ENCODE measurements at places on chromosomes 16 and 17. TPM values are rescaled to one million over a fixed set of nuclear protein-coding genes. Genes with fewer than 3 reads are reported as not detected.

DNA sequence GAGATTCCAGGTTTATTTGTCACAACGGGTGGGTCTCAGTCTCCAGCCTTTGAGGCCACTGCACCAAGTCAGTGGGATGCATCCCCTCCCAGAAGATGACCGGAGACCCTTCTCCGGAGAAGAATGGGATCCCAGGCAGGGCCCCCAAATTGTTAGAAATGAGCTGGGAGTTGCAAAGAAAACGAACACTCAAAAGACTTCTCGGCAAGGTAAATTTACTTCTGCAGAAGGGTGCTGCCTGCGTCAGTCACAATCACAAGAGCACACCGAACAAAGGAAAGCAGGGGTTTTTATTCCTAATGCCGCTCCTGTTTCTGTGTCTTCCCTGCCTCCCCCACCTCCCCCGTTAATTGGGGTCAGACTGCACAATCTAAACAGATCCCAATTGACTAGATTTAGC lies 61.4 kb downstream of the ATF7IP2 start:
- no peak for DNase-seq

DNA sequence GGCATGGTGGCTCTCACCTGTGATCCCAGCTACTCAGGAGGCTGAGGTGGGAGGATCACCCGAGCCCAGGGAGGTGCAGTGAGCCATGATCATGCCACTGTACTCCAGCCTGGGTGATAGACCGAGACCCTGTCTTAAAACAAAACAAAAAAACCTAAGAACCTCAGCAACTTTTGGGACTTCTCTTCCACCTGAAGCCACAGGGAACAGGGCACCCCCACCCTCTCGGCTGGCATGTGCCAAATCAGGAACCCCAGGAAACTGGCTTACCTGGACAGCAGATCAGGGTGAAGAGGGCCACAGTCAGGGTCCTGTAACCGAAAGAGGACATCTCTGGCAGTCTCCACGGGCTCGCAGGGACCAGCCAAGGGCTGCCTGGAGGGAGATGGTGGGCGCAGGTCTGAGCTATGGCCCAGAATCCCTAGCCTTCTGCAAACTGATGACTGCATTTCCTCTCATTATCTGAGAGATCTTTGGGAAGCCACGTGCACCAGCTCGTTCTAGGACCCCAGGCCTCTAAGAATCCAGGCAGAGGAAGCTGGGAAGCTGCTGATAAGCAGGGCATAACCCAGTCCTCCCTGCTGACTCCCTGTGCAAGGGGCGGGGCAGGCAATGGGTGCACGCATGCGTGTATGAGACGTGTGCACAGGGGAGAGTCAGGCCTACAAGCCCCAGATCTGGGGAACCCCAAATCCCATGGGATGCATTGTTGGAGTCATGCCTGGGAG lies 8.4 kb downstream of the PRR29 start:
- no peak for DNase-seq

- DNase-seq, result no peak
These were observed 21.8 kb upstream of the CACNG4 start for GRCh38 chr17:66942451-66943264.

GRCh38 chr17:72315122-72315913 lies 194.5 kb downstream of the SOX9 start:
- DNase-seq, result no peak

HOXB1 gene
- not detected for total RNA-seq

DNA sequence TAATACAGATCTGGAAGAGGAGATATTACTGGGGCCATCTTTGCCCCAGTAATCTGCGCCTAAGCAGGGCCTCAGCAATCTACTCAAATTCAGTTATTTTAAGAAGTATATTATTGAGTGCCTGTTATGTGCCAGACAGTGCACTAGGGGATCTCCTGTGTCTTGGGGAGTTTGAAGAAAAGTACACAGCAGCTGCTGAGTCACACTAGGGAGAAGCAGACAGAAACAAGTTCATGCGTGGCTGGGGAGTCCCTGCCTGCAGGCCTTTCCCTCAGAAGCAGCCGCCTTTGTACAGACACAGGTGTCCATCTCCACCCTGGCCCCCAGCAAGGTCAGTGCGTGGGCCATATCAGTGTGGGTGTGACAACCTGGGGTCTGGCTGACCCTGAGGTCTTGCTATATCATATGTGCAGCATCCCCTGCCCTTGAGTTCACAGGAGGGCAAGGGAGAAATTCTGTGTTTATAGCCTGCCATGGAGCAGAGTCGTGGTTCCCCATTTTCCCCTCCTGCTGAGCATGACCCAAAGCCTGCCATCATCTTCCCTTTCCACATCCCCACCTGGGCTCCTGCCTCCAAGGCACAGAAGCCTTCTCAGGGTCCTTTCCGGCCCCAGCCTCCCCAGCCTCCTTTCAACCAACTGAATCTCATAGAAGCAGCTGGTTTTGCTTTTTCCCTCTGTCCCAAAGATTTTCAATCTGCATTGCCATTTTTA lies 229.9 kb upstream of the SDK2 start:
- no peak for DNase-seq

GRCh38 chr17:64153565-64154312 lies 23.8 kb upstream of the ERN1 start:
- DNase-seq, result no peak

DNA sequence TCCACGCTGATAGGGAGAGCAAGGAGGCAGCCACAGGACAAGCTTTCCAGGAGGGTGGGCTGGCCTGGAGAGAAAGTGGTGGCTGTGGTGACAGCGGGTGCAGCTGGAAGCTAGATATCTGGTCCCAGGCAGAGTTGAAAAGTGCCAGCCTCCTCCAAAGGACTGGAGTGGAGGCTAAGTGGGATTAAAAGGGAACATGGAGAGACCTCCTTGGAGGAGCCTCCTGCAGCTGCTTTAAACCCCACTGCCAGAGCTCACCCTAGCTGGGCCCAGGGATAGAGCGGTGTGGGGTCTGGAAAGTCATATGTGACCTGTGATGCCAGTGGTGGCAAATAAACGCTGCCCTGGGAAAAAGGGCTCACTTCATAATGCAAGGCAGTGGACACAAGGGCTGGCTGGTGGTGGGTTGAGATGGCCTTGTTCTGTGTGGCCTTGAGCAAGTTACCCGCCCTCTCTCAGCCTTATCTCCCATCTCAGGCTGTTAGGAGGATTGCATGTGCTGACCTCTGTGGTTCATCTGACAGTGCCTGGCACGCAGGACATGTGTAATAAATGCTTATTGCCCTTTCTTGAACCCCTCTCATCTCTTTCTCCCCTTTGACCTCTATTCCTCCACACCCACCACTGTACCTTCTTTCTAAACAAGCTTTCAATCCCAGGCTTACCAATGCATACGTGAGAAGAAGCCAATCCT lies 61.0 kb upstream of the LGALS9 start:
- DNase-seq, result no peak

MYH8 gene
- not detected for total RNA-seq

DNA sequence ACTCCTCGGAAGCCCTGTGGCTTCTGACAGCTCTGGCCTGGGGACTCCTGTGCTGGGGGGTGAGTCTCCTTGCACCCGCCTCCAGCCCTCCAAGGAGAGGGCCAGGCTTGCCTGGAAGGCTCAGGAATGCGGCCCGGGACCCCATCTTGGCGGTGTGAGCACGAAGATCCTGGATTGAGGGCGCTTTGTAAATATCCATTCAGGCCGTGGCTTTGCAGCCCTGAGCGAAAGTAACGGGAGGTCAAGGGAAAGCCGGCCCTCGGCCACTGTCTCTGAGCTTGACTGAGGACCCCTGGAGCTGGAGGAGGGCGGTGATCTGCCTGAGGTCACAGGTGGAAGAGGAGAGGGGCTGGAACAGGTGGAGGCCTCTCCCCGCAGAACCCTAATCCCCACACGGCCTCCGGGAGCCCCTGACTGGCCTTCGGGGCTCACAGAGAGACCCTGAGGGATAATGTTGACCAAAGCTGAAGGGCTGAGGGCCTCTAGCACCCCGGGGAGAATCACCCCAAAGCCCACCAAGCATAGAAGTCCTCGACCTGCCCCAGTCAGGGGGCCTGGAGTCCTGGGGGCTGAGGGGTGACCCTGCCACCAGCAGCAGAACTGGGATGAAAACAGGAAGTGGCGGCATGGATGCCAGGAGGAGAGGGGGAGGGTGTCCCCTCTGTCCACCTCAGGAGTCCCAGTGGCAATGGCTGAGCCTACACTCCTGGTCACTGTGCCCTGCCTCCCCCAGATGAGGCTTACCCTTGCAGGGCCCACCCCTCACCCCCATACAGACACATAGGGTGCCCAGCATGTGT lies 8.3 kb upstream of the RASD1 start:
- DNase-seq, result no peak

DNA sequence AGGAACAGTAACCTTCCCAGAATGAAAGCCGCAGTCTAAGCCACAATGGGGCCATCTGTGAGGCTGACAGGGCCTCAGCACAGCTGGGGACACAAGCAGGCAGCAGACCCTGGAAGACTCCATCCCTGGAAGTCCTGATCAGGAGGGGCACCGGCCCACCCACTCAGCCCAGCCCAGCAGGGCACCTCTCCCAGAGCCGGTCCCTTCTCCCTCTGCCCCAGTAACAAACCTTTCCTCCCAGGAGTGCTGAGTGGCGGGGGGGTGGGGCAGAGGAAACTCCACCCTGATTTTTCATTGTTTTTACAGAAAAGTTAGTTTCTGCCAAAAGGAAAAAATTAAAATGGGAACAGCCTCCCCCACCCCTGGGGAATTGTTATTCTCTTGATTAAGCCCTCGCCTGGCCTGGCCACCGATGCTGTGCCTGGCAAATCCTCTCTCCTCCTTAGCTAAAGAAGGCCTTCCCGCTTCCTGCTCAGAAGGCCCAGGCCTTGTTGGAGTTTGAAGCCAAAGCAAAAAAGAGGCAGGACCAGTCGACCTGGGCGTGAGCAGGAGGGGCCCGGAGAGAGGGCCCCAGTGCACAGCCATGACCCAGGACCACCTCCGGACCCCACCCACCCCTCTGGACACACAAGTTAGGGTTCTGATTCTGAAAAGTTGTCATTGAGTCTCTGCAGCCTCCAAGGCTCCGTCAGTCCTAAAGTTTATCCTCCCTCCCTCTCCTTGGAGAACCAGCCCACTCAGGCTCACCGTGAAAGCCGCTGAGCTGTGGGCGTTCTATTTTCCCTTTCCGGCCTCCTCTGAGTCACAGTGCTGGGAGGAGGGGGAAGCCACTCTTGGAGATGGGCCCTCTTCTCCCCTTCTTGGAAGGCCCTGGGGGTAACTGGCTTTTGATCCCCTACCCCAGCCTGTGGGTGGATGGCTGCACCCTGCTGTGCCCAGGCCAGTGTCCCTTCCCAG lies 128.4 kb upstream of the TNRC6C start:
- peak; percentile 50 for DNase-seq

DNA sequence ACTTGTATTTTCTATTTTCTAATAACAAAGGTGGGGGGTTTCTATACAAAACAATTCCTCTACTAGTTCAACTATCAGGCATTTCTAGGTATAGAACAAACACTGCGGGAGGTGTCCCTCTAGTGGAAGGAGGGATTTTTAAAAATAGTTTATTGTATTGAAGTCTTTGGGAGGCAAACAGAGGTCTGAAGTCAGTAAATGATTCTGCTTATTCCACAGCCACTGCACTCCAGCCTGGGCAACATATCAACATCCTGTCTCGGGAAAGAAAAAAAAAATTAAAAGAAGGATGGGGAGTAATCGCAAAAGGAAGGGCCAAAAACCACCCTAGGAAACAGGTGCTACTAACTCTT lies 648 bp upstream of the ERCC4 start:
- DNase-seq, result no peak

DNA sequence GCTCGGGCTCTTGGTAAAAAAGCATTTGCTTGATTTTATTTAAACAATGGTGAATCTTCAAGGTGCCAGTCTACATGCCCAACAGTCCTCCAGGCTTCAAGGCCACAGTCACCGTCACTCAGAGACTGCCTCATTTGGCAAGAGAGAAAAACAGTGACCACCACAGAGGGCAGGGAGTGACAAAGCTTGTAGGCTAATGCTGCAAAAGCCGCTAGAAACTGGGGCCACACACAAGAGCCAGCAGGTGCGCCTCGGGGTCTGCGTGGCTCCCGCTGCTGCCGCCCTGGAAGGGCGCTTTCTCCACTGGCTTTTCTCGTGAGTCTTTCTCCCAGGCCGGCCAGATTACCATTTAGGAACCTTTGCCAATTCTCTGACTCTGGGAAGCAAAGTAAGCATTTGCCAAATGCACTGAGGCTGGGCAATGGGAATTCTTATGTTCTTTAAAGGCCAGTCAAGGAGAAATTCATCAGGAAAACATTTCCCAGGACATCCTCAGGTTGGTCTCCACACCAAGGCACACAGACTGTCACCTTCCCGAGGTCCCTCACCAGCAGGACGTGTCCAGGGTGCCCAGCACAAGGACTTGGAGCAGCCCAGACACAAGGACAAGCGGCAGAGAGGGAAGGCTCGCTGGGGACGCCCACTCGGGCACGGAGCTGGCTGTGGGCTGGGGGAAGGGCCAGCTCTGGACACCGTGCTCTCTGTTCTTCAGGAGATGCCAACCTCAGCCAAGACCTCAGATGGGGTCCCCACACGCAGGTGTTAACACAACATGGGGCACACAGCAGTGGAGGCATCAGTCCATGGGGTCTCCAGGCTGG lies 12.5 kb upstream of the C16orf95 start:
- DNase-seq, result no peak

DNA sequence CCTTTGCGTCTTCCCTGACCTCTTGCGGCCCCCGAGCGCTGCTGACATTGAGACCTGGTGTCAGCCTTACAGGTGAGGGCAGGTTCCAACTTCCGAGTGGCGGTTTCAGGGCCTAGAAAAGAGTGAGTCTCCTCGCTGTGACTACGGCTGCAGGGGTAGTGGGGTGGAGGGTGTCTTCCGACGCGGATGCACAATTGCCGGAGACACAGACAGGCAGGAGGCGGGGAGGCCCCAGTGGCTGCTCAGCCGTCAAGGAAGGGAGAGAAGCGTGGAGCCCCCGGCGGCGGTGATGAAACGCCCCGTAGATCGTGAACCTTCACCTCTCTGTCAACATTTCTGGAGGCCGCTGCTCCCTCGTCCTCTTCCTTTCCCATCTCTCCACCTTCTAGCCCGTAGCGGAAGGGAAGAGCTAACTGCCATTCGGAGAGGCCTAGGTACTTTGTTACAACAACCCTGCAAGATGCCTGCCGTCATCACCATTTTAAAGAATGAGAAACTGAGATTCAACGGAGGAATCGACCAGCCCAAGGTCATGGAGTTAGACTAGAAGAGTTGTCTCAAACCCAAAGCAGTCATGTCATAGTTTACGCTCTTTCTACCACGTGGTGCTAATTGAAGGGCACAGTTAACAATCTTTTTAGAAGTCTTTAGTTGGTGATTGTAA lies 485 bp downstream of the DNAJA3 start:
- DNase-seq, result no peak

- no peak for DNase-seq
These were observed 12.0 kb downstream of the ARL4D start for GRCh38 chr17:43410557-43411368.
